ENCODE measurements at places on chromosomes 12 and 14.
A peak's percentile ranks its signal among the peaks of the same experiment; 100 is the strongest.

DNA sequence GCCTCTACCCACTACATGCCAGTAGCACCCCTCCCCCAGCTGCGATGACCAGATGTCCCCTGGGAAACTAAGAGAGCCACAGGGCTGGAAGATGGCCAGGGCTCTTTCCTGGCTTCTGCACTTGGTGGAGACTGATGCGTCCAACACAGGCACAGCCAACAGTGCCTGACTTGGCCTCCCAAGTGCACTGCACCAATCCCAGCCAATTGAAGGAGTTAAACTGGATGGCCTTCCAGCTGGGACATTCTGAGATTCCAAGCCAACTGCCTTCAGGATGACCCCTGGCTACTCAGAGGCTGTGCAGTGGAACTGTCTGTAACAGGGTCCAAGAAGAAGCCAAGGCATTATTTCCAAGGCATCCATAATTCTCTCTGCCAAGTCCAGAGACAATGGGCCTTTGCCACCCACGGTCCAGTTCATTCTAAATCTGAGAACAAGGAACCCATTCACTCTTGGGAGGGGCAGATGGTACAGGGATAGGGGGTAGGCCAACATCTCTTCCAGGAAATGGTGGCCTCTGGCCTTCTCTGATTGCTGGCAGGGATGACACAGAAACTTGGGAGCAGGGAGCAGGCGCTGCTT lies 35.2 kb downstream of the PRIMA1 start:
- no peak for DNase-seq

DNA sequence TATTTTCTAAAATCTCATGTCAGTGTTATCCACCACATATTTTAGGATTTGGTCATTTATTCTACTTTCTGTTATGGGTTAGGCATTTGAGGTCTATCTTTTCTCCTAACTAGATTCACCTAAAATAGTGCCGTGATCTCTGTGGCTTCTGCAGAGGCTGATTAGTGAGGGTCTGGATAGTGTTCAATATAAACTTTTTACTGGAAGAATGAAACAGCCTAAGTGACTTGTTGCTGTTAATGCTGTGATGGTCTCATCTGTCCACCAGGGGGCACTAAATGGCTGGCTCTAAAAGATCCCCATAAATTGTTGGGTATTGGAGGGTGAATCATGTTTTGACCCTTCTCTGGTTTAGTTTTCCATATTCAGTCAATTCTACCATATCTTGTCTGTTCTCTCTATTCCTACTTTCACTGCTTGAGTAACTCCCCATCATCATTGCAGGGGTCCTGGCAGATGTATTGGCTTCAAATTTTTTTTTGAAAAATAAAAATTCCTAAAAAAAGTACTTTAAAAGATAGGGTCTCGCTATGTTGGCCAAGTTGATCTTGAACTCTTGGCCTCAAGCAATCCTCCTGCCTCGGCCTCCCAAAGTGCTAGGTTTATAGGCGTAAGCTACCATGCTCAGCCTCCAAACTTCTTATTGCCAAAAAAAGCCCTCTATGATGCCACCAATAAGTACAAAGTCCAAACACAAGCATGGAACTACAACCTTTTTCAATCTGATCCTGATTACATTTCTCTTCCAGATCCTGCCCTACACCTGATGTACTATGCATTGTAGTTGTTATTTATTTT lies 6.9 kb downstream of the PABPN1 start:
- peak; percentile 50 for DNase-seq

DNA sequence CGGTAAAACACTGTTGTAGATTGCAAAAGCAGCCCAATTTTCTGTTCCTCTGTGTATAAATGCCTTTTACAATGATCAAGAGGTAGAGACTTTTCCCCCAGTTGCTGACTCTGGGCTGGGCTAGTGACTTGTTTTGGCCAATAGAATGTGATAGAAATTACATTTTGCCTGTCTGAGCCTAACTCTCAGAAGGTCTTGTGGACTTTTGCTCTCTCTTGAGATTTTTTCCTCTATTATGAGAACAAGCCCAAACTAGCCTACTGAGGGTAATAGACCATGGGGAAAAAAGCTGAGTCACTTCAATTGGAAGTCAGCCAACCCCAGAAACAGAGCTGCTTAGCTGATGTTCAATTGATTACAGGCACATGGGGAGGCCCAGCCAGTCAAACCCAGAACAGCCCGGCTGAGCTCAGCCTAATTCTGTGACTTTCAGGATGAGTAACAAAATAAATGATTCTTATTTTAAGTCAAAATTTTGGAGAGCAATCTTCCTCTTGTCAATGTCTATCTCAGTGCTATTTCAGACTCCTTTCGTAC lies 61.4 kb downstream of the MYF5 start:
- DNase-seq = no peak

DNA sequence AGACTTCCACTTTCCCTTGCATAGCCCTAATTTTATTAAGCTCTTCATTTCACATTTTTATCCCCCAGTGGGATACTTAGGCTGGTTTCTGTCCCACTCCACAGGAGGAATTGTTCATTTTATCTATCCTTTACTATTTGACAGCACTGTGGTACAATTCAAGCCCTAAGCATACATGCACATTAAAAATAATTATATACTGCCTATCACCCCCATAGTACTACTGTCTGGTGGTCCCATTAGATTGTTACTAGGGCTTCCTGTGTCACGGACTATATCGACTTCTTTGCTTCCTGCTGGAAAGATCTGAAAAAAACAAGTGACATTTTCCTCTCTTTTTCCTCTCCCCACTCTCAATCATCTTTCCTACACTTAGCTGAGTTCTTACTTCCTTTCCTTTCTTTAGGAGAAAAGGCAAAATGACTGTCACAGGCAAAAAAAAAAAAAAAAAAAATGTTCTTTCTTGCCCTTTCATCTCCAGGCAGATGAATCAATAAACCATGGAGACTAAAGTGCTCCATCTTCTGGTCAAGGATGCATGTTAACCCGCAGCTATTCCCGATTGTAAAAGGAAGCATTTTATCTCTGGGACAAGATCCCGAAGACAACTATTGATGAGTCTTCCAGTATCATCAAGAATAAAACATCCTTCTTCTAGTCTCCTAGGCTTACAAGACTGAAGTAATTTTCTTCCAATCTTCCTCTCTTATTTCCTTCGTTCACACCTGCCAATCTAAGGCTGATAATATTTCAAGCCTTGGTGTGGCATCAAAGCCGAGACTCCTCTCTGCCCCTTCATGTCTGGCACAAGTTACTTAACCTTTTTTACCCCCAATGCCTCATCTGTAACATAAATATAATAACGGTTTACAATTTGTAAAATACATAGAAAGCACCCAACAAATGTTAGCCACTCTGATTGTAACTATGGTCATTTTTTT lies 94.4 kb upstream of the PLEKHG7 start:
- DNase-seq = no peak

DNA sequence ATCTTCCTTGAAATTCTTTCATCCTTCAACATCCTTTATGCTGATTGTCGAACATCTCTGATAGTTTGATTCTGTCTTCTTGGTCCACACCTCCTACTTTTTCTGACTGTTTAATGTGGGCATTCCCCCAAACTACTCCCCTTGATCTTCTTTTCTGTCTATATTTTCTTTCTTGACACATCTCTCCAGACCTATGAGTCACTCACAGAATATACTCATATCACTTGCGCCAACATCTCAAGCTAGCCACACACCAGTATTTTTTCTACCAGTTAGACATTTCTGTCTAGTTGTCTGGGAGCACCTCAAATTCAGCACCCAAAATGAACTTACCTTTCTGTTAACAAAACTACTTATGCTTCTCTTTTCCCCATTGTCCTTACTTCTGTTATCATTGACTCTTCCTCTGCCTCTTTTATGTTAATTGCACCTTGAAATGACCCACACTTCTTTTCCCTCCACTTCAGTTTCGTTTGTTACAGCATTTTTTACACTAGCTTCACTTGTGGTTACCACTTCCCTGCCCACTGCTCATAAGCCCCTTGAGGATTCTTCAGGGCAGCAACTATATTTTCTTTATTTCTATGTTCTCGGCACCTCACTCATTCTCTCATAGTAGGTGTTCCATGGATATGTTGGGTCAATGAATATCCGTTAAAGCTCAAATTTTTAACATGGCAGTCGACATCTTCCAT lies 33.5 kb downstream of the TSHR start:
- no peak for DNase-seq

- no peak for DNase-seq
Observed at GRCh38 chr14:77347751-77348150, 26.9 kb downstream of the GSTZ1 start.

DNA sequence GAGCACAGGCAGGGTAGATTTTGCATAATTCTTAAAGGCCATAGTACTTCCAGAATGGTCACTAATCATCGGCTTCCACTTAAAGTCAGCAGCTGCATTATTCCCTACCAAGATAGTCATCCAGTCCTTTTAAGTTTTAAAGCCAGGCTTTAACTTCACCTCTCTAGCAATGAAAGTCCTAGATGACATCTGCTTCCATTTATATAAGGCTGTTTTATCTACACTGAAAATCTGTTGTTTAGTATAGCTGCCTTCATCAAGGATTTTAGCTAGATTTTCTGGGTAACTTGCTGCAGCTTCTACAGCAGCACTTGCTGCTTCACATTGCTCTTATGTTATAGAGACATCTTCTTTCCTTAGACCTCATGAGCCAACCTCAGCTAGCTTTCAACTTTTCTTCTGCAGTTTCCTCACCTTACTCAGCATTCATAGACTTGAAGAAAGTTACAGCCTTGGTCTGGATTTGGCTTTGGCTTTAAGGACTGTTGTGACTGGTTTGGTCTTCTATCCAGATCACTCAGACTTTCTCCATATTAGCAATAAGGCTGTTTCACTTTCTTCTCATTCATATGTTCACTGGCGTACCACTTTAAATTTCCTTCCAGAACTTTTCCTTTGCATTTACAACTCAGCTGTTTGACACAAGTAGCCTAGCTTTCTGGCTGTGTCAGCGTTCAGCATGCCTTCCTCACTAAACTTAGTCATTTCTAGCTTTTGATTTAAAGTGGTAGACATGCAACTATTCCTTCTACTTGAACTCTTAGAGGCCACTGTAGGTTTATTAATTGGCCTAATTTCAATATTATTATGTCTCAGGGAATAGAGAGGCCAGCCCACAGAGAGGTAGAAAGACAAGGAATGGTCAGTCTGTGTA lies 209.9 kb upstream of the GARIN2 start:
- no peak for DNase-seq

DNA sequence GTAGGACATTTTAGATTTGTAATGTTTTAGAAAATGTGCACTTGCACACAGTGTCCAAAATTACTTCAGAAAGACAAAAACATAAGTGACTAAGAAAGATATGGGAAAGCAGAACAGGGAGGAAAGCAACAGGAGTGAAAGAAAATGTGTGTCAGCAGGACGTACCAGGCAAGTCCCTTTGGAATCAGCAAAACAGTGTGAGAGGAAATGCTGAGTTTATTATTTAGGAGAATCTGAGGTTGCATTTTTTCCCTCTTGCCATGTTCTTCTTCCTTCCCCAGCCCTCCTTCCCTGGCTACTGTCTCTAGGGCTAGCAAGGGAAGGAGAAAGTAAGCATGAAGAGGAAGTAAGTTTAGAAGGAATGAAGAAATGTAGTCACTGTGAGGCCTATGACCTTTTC lies 67.7 kb upstream of the CD163 start:
- DNase-seq = no peak

GRCh38 chr12:67468549-67469245 lies 179.8 kb upstream of the DYRK2 start:
- DNase-seq = no peak

- DNase-seq = no peak
Observed at GRCh38 chr12:1474041-1474573, 120.3 kb downstream of the FBXL14 start.

GRCh38 chr12:90953956-90954421 lies 987 bp downstream of the CCER1 start:
- DNase-seq = no peak

DNA sequence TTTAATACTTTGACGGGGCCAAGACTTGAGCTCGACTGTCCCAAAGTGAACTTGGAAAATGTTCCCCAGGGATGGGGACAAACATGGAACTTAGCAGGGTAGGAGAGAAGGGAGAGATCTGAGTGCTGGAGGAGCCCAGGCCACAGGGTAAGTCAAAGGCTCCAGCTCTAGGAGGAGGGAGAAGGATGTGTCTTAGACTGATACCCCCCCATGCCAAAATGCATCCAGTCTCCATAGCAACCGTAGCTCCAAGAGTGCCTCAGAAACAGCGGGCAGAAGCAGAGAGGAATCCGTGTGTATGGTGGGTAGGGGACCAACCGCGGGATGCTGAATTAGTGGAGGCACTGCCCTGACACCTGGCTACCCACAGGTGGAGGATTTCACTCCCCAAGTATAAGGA lies 845 bp upstream of the AGAP2 start:
- DNase-seq = no peak

DNA sequence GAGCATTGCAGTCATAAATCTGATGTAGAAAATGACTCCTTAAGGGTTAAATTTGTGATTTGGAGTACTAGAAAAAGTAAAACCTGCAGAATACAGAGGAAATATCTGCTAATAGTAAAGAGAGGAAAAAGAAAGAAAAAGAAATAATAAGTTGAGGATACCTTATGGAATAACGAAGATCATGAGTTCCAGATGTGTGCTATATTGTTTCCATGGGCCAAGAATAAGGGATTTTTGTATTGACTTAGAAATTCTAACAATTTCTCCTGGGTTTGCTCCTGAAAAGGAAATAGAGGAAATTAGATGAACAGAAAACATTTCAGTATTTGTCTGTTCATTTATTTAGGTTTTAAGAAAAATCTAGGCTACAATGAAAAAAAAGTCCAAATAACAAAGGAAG lies 115.3 kb downstream of the ALG10B start:
- no peak for DNase-seq

- DNase-seq = no peak
Observed at GRCh38 chr12:109157986-109158385, 41.6 kb downstream of the ACACB start.

- DNase-seq = no peak
Observed at GRCh38 chr14:102445066-102445465, 64.5 kb downstream of the ANKRD9 start.

- DNase-seq = no peak
Observed at GRCh38 chr12:40988824-40989223, 199.3 kb upstream of the PDZRN4 start.

GRCh38 chr14:99884834-99885648 lies 91.8 kb downstream of the EML1 start:
- DNase-seq = no peak

- DNase-seq = no peak
Observed at GRCh38 chr14:72443256-72443655, 450.6 kb downstream of the DPF3 start.

GRCh38 chr14:56996721-56997399 lies 186.6 kb upstream of the OTX2 start:
- DNase-seq = no peak

DNA sequence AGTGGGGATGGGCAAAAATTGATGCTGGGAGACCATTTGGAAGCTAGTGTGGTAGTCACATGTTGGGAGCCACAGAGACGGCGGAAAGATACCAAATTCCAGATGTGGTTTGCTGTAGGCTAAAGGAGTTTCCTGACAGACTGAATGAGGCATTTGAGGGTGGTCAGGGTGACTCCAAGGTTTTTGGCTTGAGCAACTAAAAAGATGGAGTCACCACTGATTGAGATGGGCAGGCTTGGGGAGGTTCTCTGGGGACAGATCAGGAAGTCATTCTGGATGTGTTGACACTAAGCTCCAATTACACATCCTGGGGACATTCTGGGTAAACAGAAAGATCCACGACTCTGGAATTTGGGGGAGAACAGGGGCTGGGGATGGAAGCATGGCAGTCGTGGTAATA lies 15.5 kb upstream of the SERPINA9 start:
- DNase-seq = no peak
